ENCODE measurements at places on chromosomes 5 and 9. TPM values are rescaled to one million over a fixed set of nuclear protein-coding genes. Genes with fewer than 3 reads are reported as not detected.

The PCDHGA3 gene
- 1.8 TPM for total RNA-seq

The C9orf50 gene
- total RNA-seq: not detected

The SMIM32 gene
- total RNA-seq: not detected

The STK32A gene
- total RNA-seq: 2.9 TPM

The FOXD4L4 gene
- 0.77 TPM for total RNA-seq

The GGTA1 gene
- total RNA-seq: 14.0 TPM

The CCNO gene
- 2.2 TPM for total RNA-seq

The SPATA31A3 gene
- not detected for total RNA-seq

DNA sequence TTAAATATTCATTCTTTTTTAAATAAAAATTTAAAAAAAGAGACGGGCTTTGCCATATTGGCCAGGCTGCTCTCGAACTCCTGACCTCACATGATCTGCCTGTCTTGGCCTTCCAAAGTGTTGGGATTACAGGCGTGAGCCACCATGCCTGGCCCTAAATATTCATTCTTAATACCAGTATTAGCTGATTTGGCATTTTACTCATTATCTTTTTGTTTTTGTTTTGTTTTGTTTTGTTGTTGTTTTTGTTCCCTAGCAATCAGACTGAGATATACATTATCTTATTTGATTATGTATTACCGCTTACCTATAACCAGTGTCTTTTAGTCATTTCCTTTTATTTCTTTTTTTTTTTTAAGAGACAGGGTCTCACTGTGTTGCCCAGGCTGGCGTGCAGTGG lies 37.9 kb downstream of the RNF44 start:
- H3K36me3 ChIP-seq: peaks cover 100% of the 10 kb centered on the region
- no peaks in the 10 kb centered on the region for H3K27me3 ChIP-seq
- DNase-seq: no peak
- no peak overlapping the region for H3K4me3 ChIP-seq

GRCh38 chr5:159212657-159213462 lies 3.5 kb upstream of the RNF145 start:
- no peak overlapping the region for H3K4me3 ChIP-seq
- no peak for DNase-seq
- H3K36me3 ChIP-seq: no peaks in the 10 kb centered on the region
- peaks cover 19% of the 10 kb centered on the region for H3K4me1 ChIP-seq
- peak overlapping the region; percentile 26 for H3K27ac ChIP-seq

DNA sequence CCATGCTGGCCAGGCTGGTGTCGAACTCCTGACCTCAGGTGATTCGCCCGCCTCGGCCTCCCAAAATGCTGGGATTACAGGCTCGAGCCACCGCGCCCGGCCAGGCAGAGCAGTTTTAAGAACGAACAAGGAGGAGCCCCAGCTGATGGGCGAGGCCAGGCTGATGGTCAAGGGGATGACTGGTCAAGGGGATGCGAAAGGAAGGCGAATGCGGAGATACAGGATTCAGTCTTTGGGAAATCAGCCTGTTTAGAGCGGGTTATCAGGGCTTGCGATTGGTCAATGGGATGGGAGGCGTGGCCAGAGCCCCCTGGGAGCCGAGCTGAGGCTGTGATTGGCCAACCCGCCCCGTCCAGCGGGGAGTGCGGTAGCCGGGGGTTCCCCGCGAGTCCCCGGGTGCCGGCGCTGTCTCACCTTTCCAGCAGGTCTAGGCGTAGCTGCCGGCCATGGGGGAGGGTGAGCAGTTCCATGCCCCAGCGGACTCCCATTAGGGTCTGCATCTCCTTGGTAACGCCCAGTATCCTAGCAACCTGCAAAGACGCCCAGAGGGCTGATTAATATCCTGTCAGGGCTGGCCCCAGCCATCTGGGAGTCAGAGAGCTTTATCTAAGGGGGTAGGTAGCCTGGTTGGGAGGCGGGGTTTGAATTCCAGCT lies 7.5 kb upstream of the TOR2A start:
- no peaks in the 10 kb centered on the region for H3K27me3 ChIP-seq
- H3K27ac ChIP-seq: no peak overlapping the region
- peak overlapping the region; percentile 39 for H3K4me3 ChIP-seq
- H3K4me1 ChIP-seq: peaks cover 31% of the 10 kb centered on the region

DNA sequence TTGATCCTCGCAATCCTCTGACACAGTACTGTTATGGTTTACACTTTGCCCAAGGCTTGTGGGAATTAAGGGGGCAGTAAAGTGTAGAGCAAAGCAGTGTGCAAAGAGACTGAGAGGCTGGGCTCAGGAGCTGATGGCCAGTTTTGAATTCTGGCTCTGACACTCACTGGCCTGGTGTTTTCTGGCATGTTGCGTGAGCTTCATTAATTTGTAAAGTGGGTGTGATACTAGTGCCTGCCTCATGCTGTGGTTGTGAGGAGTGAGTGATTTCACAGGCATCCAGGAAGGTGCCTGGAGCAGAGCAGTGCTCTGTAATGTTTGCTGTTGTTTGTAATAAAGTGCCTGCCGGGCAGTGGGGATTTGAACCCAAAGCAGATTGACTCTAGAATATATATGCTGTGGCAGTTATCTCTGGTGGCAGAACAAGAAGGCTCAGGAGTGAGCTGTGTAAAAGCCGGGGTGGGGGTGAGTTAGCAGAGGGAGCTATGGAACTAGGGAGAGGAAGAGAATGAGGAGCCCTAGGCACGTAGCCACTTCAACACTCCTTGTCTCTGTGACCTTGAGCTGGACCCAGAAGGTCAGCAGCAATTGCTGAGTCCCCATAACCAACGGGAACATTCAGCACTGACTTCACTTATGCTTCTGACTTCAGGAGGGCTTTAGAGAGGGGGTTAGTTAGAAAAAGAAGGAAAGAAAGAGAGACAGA lies 108.5 kb downstream of the DOCK2 start:
- no peaks in the 10 kb centered on the region for H3K27me3 ChIP-seq
- no peak for DNase-seq
- no peak overlapping the region for H3K4me3 ChIP-seq
- H3K4me1 ChIP-seq: no peaks in the 10 kb centered on the region
- H3K27ac ChIP-seq: no peak overlapping the region
- peaks cover 8% of the 10 kb centered on the region for H3K36me3 ChIP-seq

- no peak overlapping the region for H3K27ac ChIP-seq
- DNase-seq: peak; percentile 34
- no peaks in the 10 kb centered on the region for H3K36me3 ChIP-seq
These were observed 39.6 kb upstream of the CLPTM1L start for GRCh38 chr5:1384521-1384920.

DNA sequence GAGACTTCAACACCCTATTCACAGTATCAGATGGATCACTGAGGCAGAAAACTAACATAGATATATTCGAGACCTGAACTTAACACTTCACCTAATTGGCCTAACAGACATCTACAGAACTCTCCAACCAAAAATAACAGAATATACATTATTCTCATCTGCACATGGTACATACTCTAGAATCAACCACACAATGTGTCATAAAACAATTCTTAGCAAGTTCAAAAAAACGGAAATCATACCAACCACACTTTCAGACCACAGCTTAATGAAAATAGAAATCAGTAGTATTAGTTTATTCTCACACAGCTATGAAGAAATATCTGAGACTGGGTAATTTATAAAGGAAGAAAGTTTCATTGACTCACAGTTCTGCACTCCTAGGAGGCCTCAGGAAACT lies 387.9 kb downstream of the DEPDC1B start:
- no peaks in the 10 kb centered on the region for H3K36me3 ChIP-seq
- H3K4me1 ChIP-seq: no peaks in the 10 kb centered on the region
- H3K27me3 ChIP-seq: no peaks in the 10 kb centered on the region
- no peak overlapping the region for H3K27ac ChIP-seq

- no peaks in the 10 kb centered on the region for H3K36me3 ChIP-seq
- H3K27ac ChIP-seq: no peak overlapping the region
- no peak for DNase-seq
- H3K27me3 ChIP-seq: no peaks in the 10 kb centered on the region
- no peaks in the 10 kb centered on the region for H3K4me1 ChIP-seq
- no peak overlapping the region for H3K4me3 ChIP-seq
These were observed 616.0 kb downstream of the KIF4B start for GRCh38 chr5:155629597-155629996.

DNA sequence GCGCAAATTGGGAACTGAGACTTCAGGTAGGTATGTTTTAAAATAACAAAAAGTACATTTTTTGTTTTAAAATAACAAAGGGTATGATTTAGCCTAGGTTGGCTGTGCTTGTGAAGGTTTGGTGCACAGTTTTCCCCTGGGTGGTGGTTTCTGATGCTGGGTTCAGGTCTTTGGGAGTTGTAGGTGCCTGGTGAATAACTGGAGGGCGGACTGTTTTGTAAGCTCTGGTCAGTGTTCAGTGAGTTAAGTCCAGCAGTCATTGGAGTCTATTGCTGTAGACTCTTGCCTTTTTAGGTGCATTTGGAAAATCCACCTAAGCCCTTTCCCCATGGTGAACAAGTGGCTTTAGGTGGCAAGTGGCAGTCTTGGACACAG lies 43.9 kb downstream of the RAI14 start:
- no peak overlapping the region for H3K4me3 ChIP-seq
- H3K36me3 ChIP-seq: no peaks in the 10 kb centered on the region
- H3K4me1 ChIP-seq: peaks cover 15% of the 10 kb centered on the region
- peak overlapping the region; percentile 53 for H3K27ac ChIP-seq
- no peaks in the 10 kb centered on the region for H3K27me3 ChIP-seq

GRCh38 chr5:145750199-145750598 lies 84.9 kb downstream of the PRELID2 start:
- no peak overlapping the region for H3K4me3 ChIP-seq
- no peaks in the 10 kb centered on the region for H3K36me3 ChIP-seq
- no peaks in the 10 kb centered on the region for H3K4me1 ChIP-seq
- H3K27me3 ChIP-seq: no peaks in the 10 kb centered on the region
- H3K27ac ChIP-seq: no peak overlapping the region
- no peak for DNase-seq

- H3K27me3 ChIP-seq: no peaks in the 10 kb centered on the region
- H3K27ac ChIP-seq: no peak overlapping the region
- H3K36me3 ChIP-seq: no peaks in the 10 kb centered on the region
- no peaks in the 10 kb centered on the region for H3K4me1 ChIP-seq
- no peak overlapping the region for H3K4me3 ChIP-seq
These were observed 780.5 kb upstream of the CDH9 start for GRCh38 chr5:27818888-27819287.

All from lower lobe of right lung (tissue), 2 donors.